Inflammatory macrophage treated with lipopolysaccharide for 1 hour (primary cell): ENCODE measurements at places on chromosomes 6 and 20.

GRCh38 chr6:107344981-107345380 is 114.4 kb downstream of the PDSS2 start:
- no peak for DNase-seq

GRCh38 chr6:167122827-167123657 is at the start of gene CCR6:
TSS of gene CCR6 (plus strand) at chr6:167123096. CDS start at chr6:167136135, 13,039 bp downstream.
- no peak for DNase-seq

GRCh38 chr6:26017632-26017966 is 55.0 kb downstream of the TRIM38 start:
- peak; percentile 69 for DNase-seq

DNA sequence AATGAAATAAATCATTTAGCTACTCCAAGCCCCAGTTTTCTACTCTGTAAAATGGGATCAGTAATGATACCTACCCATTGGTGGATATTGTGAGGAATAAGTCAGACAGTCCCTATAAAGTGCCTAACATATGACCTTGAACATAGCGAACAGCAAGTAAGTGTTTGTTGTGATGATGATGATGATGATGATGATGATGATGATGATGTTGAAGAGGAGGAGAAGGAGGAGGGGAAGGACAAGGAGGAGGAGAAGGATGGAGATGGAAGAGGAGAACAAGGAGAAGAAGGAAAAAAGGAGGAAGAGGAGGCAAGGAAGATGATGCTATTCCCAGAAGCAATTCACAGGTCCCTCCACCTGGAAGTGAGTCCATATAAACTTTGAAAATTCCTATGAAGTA is 264.3 kb downstream of the MAFB start:
- DNase-seq = no peak

GRCh38 chr20:48015141-48015910 is 230.0 kb upstream of the SULF2 start:
- DNase-seq = no peak

DNA sequence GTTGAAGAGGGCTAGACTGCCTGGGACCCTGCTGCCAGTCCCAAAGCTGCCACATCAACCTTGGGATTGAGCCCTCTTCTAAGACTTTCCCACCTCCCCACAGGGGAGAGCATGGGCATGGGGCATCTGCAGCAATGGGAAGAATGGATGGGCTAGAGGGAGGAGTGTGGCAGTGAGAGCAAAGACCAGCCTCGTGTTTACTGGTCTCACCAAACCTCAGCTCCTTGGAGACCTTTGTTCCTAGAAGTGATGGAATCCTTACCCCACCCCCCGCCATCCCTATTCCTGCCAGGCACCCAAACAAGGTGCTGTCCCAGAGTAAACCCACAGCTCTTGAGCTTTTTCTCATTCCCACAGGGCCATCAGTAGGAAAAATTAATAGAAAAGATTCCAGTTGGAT is 20.0 kb upstream of the ARMC12 start:
- no peak for DNase-seq

GRCh38 chr20:35151736-35152135 is 4.6 kb upstream of the EDEM2 start:
- DNase-seq = no peak
